ENCODE measurements at places on chromosomes 4 and X.

DNA sequence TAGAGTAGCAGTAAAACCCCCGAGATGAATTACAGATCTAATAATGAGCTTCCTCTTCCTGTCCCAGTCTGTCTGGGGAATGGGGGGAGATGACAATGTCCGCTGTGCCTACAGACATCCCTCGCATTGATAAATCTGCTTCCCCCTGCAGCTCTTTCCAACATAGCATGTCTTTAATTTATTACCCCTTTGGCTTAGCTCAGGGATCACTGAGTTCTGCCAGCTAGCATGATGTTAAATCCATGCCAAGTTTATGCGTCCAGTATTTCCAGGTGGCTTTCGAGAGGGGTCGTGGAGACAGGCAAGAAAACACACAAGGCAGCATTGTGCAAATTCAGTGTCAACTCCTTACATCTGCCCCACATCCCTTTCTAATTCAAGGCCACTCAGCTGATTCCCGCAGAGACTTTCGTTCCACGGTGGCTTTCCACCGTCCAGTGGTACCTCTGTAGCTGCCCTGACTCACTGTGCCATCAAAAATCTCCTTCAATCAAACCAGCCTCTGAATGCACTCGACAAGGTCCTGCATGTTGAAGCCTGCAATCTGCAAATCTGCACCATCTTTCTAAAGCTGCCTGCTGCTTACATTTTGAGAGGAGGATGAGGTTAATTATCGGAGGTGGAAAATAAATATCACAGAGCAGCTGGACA is 75.1 kb downstream of the MXRA5 start:
- no peak for DNase-seq

DNA sequence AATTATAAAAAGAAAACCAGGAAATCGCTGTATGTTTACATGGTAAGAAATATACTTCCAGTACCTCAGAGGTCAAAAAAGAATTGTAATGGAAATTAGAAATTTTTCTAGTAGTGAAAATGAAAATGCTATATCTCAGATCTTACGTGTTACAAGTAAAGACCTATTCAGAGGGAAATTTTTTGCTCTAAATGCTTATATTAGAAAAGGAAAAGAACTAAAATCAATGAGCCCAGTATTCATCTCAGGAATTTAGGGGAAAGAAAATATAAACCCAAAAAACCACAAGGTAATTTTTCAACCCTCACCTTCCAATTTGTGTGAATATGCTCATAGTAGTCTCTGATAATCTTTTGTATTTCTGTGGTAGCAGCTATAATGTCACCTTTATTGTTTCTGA is 145.6 kb downstream of the RAP1GDS1 start:
- DNase-seq: no peak

DNA sequence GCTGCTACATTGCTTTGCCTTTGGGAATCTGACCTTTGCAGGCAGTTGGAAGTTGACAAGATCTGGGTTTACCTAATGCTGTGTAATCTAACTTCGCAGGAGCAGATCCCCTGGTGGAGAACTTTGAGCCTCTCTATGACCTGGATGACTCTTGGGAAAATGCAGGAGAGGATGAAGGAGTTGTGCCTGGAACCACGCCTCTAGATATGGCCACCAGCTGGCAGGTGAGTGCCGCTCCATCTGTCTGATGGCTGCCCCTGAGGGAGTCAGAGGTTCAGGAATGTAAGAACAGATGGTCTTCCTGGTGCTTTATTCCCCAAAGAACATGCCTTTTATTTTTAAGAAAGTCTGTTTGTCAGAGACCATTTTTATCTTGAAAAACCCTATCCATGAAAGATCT is 109.3 kb downstream of the NFKB1 start:
- no peak for DNase-seq

DNA sequence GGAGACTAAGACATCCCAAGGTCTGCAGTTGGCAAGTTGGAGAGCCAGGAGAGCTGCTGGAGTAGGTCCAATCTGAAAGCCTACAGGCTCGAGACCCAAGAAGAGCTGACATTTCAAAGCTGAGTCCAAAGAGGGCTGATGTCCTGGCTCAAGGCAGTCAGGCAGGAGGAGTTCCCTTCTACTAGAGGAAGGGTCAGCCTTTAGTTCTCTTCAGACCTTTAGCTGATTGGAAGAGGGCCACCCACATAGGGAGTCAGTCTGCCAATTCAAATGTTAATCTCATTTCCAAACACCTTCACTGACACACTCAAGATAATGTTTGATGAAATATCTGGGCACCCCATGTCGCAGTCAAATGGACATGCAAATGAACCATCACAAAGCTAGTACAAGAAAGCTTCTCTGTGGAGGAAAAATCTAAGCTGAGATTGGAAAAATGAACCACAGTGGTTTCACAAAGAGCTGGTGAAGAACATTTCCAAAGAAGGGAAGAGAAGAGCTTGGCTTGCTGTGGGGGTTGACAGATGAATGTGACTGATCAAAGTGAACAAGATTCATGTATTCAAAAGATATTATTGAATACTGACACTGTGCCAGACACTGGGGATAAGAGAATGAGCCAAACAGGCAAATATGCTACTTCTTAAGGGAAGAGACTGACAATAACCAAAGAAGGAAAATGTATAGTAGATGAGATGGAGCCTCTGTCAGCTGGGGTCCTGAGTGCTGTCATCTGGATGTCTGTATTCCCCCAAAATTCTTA is 61.2 kb downstream of the STK32B start:
- DNase-seq: no peak

GRCh38 chr4:7158081-7158750 is 34.1 kb upstream of the SORCS2 start:
- no peak for DNase-seq

- DNase-seq: no peak
Measured at GRCh38 chr4:2330091-2331042, 68.5 kb upstream of the MXD4 start.

GRCh38 chrX:39840133-39840532 is 257.6 kb downstream of the BCOR start:
- DNase-seq: no peak

All from stimulated activated CD8-positive, alpha-beta memory T cell treated with anti-CD3 and anti-CD28 coated beads, Interleukin-4, amount 100 ng/mL, for 1 hour (primary cell).